ENCODE measurements at places on chromosomes 3 and 15.

- DNase-seq = no peak
These were observed 132.2 kb downstream of the TMCO5A start for GRCh38 chr15:38066612-38067011.

GRCh38 chr15:61036136-61036535 lies 193.0 kb downstream of the RORA start:
- DNase-seq = no peak

DNA sequence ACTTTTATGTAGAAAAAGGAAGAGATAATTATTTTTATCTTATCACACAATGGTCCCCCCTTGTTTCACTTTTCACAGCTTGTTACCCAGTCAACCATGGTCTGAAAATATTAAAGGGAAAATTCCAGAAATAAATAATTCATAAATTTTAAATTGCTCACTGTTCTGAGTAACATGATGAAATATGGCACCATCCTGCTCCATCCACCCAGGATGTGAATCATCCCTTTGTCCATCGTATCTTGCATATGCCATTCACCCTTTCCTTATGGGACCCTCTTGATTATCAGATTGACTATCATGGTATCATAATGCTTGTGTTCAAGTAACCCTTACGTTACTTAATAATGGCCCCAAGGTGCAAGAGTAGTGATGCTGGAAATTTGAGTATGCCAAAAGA lies 43.7 kb downstream of the ANKRD28 start:
- DNase-seq = no peak

DNA sequence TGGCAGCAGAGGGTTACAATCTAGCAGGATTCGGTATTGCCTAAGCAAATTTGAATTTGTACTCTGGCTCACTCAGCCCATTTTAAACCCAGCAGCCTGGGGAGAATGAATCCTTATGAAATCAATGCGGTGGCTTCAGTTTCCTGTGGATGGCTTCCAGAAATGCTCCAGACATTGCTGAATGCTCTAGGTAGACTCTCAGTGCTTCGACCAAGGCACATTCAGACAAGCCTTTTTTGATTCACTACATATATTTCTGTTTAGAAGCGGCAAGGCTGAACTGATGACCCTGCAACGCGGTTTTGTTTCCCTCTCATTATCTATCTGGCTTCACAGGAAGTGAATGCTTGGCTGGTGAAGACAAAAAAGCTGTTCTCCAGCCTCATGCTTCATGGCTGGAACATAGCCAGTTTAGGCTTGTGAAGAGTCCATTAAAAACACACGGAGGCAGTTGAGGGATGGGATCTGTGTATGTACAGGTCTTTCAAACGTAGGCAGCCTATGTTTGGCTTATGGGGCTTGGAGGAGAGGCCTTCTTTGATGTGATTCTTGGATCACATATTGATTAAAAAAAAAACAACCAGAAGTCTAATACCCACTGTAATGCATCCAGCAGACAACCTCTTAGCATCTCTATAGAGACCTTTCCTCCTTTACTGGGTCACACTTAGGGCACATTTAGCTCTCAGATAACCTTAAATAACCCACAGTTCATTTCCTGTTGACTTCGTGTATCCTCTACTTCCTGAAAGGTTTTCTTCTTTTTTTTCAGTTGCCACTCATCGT lies 400.2 kb upstream of the TBL1XR1 start:
- no peak for DNase-seq

DNA sequence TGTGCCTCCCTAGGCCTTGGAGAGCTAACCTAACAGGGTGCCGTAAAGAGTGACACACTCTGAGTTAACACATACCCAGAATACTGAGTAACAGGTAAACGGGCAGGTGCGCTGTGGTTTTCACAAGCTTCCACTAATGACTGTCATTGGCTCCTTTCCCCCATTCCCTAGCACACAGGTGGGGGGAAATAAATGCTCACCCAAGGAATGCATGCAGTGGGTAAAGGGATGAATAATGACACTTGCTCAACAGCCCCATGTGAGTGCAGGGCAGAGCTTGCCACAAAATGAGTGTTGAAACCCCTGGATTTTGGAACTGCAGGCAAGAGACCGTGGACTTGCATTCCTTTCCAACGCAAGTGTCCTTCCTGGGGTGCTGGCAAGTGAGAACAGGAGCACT lies 57.6 kb downstream of the ADAMTS17 start:
- DNase-seq = no peak

Data from CD4-positive, alpha-beta T cell (primary cell).